PC-3 (cell line): ENCODE measurements at places on chromosomes 4 and X. TPM values are rescaled to one million over a fixed set of nuclear protein-coding genes. Genes with fewer than 3 reads are reported as not detected.

GRCh38 chr4:51842167-51842553, 793 bp upstream of the DCUN1D4 start:
- DNase-seq: no peak

KCNE5 gene
- not detected in 2 replicates for total RNA-seq

DNA sequence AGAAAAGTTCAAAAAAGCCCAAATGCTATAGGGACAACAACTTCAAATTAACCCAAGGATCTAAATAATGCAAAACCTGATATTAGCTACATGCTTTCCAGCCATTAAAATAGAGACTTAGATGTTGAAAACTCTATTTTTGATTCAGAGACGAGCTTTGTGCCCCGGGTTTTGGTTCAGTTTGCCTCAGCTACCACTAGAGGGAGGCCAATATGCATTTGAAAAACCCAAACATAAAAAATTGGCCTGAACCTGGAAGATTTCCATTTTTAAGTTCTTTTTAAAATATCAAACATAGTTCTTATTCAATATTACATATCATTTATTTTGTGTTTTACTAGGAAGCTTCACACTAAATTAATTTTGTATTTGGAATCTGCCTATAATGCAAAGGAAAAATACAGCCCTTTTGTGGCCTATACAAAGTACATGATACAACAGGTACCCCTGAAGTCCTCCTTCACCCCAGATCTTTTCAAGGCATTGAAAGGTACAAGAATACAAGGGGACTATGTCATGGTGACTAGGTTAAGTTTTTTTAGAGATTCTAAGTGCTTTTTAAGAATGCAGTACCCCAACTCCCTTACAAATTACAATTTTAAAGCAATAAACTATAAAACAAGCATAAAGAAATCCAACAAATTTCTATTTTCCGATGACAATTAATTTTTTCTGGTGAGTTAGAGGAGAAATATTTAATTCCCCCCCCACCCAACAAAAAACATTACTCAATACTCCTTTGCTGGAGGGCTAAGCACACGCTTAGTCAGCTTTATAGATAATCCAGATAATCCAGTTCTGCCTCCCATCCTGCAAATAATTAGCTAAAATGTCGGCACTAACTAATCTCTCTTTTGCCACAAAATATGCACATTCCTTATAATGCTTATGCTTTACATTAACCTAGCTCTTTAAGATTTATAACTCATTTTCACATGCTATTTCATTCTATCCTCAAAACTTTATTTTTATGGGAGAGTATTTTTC, 97.7 kb upstream of the PTPN13 start:
- peak; percentile 79 for DNase-seq

ITM2A gene
- total RNA-seq: not detected in 2 replicates

DNA sequence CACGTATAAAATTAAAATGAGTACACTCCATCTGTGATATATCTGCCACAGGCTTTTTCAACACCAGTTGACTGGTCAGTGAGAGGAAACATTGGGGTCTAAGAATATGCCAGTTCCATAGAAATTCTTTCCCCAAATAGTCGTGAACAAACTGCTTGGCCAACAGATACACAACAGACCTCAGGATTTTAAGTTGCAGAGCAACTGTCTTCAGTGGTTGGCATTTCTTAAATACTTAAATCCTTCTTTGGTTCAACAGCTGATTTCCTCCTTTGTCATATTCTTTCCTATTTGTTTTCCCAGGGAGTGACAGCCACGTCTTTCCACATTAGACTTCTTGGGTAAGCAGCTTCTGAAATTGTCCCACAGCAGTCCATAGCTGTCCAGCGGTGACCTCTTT, 7.0 kb upstream of the DDX60 start:
- no peak for DNase-seq

GRCh38 chr4:72761368-72762038, 192.5 kb upstream of the ADAMTS3 start:
- DNase-seq: no peak

DNA sequence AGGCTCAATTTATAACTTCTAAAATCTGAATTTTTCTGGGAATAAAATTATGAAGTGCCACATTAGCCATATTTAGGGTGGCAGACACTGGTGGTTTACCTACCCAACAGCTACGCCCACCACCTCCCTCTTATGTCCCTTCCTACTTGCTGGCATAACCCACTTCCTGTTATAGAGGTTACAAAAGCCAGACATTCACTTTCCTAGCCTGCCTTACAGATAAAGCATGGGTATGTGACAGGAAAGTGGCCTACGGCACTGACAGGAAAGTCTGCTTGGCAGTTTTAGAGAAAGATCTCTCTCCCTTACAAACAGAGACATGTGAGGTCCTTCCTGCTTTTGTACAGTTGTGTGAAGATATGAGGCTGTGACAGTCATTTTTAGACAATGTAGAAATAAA, 12.4 kb downstream of the DDX53 start:
- no peak for DNase-seq

TCEAL9 gene
- total RNA-seq: 23.0 and 46.8 TPM in 2 replicates

DNA sequence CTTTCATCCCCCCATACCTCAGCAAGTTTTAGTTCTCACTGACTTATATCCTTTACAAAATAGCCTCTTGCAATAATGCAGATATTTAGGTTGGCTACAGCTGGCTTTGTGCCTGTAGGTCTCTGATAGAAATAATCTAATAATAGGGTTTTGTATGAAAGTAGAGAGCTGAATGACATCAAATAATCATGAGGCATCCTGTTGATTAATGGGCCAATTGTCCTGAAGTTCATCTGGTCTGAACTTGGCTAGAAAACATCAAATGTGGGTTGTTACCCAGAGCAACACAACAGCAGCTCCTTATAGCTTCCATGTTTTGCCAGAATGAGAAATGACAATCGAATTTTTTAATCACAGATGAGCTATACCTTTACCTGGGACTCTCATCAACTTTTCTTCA, 19.2 kb upstream of the LHFPL1 start:
- no peak for DNase-seq

DNA sequence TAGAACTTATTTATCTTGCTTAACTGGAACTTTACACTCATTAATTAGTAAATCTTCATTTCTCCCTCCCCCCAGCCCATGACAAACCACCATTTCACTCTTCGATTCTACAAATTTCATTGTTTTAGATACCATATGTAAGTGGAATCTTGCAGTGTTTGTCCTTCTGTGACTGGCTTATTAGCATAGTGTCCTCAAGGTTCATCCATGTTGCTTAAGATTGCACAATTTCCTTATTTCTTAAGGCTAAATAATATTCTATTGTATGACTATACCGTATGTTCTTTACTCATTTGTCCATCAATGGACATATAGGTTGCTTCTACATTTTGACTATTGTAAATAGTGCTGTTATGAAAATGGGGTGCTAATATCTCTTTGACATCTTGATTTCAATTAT, 24.5 kb upstream of the RNF212 start:
- no peak for DNase-seq

SSX3 gene
- not detected in 2 replicates for total RNA-seq

- DNase-seq: no peak
These were observed 47.5 kb upstream of the XK start for GRCh38 chrX:37638047-37638446.

DGAT2L6 gene
- total RNA-seq: not detected in 2 replicates

DNA sequence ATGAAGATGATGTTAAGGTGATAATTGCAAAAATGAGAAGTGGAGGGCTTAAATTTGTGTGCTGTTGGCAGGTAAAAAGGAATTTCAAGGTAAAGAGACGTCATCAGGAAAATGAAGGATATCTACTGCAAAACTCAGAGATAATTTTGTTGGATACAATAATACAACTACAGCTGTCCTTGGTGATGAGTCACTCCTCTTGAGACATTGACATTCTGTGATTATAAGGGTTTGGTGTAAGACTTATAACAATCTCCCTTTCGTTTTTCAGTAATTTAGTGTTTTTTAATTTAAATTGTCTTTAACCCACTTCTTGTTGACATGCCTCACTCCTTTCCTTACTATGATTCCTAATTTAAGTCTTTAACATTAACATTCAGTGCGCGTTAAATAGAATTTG, 1074.1 kb upstream of the SLIT2 start:
- peak; percentile 8 for DNase-seq

DNA sequence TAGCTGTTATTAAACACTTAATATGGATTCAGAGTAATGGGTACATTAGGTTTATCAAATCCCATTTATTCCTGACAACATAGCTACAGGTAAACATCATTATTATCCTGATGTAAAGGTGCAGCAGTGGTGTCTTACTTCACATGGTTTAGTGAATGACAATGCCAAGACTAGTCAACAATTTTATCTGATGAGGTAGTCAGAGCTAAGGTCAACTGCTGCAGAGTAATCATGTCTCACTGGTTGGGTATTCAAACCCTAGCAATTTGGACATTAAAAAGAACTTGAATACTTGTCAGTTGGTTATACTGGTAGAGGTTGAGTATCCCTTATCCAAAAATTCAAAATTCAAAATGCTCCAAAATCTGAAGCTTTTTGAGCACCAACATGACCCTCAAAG, 117.6 kb downstream of the MAB21L2 start:
- DNase-seq: peak; percentile 37

- no peak for DNase-seq
These were observed 335.1 kb downstream of the SMARCA1 start for GRCh38 chrX:129188231-129188630.

- no peak for DNase-seq
These were observed 139.6 kb downstream of the AMMECR1 start for GRCh38 chrX:110178179-110178865.
